ENCODE measurements at places on chromosomes 5 and 9.

DNA sequence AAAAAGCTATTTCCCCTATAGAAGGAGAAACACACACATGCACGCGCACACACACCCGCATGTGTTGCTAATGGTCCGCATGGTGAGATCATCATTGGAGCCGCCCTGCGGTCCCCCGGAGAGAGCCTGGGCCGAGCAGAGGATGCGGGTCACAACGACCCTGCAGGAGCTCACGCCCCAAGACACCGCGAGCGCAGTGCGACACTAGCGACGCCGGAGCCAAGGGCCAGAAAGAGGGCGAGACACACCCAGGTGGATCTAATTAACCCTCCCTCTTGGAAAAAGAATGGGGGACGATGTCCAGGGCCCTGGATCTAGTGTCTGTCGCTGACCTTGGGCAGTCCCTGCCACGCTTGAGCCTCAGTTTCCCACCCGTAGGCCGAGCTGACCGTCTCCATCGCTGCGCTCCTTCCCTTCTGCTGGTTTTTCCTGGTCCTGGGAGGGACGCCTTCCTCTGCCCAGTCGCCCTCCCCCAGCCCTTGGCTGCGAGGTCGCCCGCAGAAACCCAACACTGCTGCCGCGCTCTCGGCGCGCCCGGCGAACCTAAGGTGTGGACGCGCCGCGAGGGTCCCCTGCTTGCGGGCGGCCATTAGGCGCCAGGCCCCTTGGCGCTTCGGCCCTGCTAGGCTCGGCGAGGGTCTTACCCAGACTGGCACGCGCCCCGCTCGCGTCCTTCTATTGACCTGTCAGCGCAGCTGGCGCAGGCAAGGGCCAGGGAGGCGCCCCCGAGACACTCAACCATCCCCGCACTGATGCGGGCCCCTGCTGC lies 47.5 kb upstream of the RNF20 start:
- no peak for DNase-seq

- DNase-seq: no peak
These were observed 144.7 kb downstream of the TRPM6 start for GRCh38 chr9:74742792-74743730.

- no peak for DNase-seq
These were observed 501.9 kb downstream of the KDM4C start for GRCh38 chr9:7259544-7260241.

DNA sequence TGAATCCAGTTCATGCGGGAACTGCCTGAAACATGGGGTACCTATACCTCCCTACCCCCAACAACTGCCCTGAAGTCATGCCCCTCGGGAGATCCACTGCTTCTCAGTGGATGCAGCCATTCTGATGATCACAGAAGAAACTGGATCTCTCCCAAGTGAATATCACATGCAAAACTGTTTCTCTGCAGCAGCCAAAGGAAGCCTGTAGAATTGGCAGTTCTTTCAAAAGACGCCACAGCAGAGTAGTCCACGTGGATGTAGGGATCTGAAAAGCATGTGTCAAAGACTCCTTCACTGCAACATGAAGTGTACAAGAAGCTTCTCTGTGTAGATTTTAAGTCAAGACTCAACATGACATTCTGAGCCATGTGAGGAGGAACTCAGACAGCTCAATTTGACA lies 286.7 kb downstream of the NR3C1 start:
- no peak for DNase-seq

DNA sequence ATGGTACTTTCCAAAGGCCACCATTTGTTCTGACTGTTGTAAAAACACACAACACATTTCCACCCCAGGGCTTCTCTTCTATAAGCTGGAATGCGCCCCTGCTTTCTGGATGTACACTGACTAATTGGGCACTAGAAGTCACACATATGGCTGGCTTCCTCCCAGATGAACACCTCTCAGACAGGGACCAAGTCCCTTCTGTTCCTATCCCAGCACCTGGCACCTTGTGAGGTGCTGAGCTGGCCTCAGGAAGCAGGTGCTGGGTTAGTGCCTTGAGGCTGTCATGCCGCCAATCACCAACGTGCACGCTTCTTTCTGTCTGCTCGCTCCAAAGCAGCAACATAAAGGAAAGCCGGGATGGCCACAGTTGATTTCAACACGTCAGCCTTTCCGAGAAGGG lies 93.2 kb downstream of the FSTL4 start:
- no peak for DNase-seq

GRCh38 chr5:83199126-83199525 lies 121.8 kb downstream of the XRCC4 start:
- DNase-seq: no peak

- no peak for DNase-seq
These were observed 190.5 kb upstream of the OR13F1 start for GRCh38 chr9:104313396-104314110.

DNA sequence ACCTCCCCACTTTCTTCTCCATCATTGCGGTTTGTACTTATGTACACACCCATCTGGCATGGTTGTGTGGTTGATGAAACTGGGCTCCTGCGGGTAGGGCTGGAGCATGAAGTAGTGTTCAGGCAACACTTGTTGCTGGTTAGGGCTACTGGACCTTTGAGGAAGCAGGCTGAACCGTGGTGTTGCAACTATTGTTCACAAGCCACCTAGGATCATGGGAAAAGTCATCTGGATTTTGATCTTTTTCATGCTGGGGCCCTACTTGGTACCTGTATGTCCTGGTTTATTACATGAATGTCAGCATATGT lies 40.1 kb upstream of the TIFAB start:
- DNase-seq: no peak

GRCh38 chr9:93663877-93664548 lies 87.6 kb downstream of the PHF2 start:
- no peak for DNase-seq
